Activated T-cell treated with anti-CD3 and anti-CD28 coated beads, Interleukin-2, amount 50 U/mL, for 1 hour (primary cell): ENCODE measurements at places on chromosomes 2 and 18.

DNA sequence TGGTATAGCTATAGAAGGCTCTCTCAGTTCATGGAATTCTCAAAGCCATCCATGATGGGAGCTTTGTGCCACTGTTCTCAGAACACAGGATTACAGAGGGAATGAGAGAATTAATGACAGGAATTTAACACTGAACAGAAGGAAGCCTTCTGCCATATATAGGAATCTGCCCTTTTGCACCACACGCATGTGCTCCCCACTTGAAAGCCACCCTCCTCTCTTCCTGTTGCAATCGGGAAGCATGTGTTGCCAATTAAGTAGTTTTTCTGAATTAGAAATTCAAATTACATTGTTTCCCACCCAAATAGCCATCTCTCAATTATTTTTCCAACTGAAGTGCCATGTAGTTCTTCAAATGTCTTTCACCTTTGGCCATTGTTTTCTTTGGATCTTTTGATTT is 71.3 kb downstream of the C1D start:
- no peak for DNase-seq

- DNase-seq, result no peak
Measured at GRCh38 chr18:40485318-40485717, 1469.7 kb upstream of the PIK3C3 start.

GRCh38 chr2:85162746-85163301 is 29.6 kb downstream of the TCF7L1 start:
- DNase-seq, result no peak

- no peak for DNase-seq
Measured at GRCh38 chr2:111222204-111222866, 101.6 kb downstream of the BCL2L11 start.

DNA sequence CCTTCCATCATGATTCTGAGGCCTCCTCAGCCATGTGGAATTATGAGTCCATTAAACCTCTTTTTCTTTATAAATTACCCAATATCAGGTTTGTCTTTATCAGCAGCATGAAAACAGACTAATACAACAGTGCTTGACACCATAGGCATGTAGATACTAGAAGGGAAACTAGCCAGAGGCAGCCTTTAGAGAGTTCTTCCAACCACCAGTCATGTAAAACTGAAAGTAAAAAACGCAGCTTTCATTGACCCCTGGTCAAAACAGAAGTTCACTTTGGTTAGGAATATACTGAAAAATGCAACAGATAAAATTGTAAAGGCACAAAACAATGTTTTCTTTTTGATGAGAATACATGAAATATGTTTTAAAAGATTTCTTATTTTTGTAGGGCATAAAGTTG is 122.8 kb upstream of the L3MBTL4 start:
- DNase-seq, result no peak

DNA sequence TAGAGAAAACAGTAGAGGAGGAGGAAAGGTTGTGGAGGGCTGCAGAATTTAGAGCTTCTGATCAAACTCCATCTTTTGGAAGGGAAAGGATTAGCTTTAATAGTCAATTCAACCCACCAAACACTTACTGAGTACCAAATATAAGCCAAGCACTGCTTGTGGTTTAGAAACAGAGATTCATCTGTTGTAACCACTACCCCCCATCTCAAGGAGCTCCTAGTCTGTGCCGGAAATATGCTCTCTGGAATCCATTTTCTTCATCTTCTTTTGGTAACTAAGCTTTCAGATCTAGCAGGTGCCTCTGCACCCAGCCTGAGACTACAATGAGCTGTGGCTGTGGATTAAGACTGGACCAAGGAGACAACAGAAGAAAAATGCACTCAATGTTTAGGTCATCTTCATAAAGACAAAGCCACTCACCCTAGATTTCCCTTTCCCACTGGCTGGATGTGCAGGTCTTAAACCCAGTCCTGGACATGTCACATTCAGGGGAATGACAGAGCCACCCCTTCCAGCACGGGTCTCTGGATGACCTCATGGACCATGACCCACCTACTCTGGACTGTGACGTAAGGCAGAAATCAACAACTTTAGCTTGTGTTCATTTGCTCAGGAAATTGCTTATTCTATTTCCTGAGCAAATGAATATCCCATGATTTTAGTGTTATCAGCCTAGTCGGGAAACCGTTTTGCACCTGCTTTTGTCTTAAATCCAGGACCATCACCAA is 52.9 kb downstream of the EPB41L3 start:
- no peak for DNase-seq

- DNase-seq, result no peak
Measured at GRCh38 chr2:79906139-79906890, 393.5 kb downstream of the CTNNA2 start.

DNA sequence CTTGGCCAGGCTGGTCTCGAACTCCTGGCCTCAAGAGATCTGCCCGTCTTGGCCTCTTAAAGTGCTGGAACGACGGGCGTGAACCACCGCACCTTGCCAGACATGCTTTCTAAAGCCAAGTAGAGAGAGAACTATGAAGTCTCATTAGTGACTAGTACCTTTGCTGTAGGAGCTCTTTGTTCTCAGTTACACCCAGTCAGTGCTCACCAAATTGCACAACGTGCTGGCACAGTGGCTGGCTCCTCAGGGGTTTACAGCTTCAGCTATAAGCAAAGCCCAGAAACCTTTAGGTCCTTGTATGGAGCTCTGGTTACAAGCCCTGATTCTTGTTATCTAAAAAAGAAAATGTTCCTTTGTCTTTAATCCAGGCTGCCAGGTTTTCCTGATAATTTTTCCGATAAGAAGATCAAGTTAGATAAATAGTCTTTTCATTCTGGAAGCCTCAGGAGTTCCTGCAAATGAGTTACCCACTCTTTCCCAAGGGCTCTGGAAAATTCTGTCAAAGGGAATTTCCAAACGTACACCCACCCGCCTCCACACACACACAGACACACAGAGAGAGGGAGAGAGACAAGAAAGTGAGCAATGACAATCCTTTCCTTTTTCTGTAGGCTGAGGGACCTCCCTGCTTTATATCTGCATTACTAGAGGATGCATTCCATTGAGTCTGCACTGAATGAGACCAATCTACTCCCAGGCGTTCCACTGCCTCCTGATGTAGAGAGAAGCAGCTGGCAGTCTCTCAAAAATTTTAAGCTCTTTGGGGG is 100.2 kb upstream of the CSRNP3 start:
- DNase-seq, result no peak

DNA sequence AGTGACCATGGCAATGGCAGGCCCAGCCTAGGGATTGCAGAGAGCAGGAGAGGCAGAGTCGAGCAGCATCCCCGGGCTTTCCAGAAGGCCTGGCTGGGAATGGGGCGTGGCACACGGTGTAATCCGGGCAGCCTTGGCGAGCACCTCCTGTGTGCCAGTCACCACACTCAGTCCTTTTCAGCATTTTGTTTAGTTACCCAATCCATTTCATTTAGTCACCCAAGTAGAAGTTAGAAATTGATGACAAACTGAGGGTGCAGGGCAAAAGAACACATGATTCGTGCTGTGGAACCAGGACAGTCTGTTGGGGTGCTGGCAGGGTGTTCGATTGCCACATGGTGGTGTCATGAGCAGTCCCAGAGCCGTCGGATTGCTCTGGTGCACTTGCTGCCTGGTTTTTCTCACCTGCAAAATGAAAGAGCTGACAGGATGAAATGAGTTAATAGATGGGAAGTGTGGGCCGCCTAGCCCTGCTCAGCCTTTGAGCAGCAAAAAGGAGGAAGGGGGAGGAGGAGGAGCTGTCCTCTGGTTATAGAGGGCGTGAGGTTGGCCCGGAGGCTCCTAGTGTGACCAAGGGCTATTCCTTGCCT is 299.4 kb downstream of the AGAP1 start:
- no peak for DNase-seq

- no peak for DNase-seq
Measured at GRCh38 chr2:33071591-33071990, 124.8 kb downstream of the LTBP1 start.

GRCh38 chr18:68865503-68865902 is 67.6 kb downstream of the CCDC102B start:
- DNase-seq, result no peak

DNA sequence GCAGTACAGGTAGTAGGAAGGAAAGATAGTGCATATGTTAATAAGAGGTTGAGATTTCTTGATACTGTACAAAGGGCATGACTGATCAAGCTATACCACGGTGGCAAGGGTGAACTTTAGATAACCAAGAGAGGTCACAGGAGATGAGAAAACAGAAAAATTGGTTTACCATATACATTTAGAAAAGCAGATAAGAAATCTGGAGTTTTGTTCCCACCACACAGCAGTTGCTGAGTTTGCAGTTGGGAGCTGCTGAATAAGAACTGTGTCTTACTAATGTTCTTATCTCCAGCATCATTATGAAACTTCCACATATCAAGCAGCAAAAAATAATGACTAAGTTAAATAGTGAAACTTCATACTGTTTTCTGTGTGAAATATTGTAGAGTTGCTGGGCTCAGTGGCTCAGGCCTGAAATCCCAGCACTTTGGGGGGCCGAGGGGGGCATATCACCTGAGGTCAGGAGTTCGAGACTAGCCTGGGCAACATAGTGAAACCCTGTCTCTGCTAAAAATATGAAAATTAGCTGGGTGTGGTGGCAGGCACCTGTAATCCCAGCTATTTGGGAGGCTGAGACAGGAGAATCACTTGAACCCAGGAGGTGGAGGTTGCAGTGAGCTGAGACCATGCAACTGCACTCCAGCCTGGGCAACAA is 12.0 kb upstream of the IMPACT start:
- DNase-seq, result no peak

GRCh38 chr2:191255756-191256312 is 10.6 kb downstream of the MYO1B start:
- DNase-seq, result no peak

- DNase-seq, result peak; percentile 54
Measured at GRCh38 chr2:444937-445884, 157.3 kb upstream of the ALKAL2 start.

DNA sequence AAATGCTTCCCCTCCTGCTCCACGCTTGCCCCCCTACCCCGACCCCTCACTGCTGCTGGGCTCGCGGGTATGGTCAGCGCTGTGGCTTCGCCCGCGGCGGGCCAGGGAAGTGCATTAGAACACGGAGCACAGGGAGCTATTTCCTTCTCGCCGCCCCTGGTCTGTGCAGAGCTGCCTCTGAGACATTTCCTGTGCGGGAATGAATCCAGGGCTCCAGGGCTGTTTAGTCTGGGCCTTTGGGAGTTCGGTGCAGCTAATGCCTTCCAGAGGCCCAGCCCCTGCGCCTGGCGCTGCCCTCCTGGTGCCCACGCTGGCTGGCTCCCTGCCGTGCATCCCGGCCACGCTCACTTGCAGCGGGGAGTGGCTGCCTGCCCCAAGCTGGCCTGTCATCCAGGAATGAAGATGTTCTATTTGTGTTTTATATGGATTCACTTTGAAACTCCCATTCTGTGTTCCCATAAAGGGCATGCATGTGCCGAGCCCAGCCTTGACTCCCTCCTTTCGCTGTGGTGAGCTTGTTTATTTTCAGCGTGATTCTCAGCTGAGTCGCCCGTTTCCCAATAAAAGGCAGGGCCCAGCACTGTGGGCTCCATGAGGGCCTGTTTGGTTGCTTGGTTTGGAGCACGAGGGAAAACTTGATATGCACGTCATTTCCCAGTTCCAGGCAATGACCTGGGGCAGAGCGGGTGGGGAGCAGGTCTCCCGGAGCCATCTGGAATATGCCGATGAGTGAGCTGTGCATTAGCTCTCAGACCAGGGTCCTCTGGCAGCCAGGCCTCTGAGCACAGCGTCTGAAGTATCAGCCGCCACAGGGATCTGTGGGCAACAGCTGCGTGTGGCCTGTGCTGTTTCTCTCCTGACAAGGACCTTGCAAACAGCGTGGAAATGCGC is 42.7 kb downstream of the SH3RF3 start:
- no peak for DNase-seq

- DNase-seq, result no peak
Measured at GRCh38 chr2:8374782-8375181, 307.1 kb upstream of the ID2 start.

DNA sequence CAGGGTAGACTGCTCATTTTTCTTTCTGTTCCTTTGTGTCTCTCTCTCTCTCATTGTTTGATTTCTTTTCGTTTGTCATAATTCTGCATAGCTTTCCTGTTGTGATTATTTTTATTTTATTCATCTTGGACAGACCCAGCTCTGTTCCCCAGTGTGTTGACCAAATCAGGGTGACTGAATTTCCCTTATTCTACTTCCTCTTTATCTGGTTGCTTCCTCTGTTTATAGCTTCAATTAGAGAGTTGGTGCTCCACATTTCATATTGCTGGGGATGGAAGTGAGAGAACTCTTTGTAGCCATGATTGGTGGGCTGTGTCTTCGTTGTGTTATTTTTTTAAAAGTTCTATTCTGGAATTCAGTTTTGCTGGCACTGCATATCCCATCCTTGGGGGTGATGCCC is 19.1 kb downstream of the PROKR1 start:
- DNase-seq, result no peak

- DNase-seq, result no peak
Measured at GRCh38 chr2:33509908-33510585, 33.6 kb downstream of the RASGRP3 start.

- DNase-seq, result no peak
Measured at GRCh38 chr2:162646794-162647193, 191.8 kb downstream of the KCNH7 start.

GRCh38 chr18:9665314-9665713 is 42.8 kb upstream of the RAB31 start:
- DNase-seq, result no peak

DNA sequence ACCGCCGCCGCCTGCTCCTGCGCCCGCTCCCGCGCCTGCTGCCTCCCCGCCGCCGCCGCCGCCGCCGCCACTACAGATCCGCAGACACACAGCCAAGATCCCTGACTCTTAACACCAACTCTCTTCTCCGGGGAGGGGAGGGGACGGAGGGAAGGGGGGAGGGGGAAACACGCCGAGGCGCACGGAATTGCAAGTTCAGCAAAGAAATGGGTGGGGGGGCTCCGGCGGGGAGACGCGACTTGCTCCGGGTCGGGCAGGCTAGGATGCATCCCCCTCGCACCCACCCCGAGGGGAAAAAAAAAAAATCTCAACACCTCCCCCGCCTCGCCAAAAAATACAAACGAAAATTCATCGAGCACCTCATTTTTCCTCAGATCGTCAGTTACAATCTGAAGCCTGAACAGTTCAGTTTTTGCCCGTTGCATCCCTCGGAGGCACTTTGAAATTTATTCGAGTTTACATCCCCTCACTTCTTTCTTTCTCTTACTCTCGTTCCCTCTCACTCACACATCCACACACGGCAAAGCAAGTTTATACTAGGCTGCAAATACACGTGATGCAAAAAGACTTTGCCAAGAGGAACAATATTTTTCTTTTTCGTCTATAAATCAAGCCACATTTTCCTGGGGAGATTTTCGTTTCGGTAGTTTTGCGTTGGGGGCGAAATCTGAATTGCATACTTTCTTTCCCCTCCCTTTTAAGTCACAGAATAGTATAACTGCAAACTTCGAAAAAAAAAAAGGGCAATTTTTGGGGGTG is at the start of gene TCF4:
TSS of gene TCF4 (minus strand) at position 82 of the 759 bp plus-strand sequence. CDS start 1,076 bp downstream, outside the sequence.
- peak; percentile 30 for DNase-seq

DNA sequence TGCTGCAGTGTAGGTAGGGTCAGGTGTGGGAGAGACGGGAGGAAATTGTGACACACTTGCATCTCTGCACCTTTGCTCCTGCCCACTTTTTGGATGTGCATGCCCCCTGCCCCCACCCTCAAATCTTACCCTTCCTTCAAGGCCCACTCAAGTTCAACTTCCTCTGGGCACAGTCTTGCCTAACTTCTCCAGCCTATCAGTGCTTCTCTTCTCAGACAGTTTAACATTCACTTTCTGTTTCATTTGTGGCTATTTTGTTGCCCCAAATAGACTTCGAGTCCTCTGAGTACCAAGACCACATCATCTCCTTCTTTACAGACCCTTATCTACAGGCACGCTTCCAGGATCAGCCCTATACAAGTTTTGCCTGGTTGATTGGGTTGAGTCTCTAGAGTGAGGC is 2.7 kb downstream of the ST8SIA5 start:
- no peak for DNase-seq

- no peak for DNase-seq
Measured at GRCh38 chr2:171852366-171852888, 41.6 kb downstream of the SLC25A12 start.

GRCh38 chr2:22900674-22901073 is 484.3 kb upstream of the KLHL29 start:
- no peak for DNase-seq
